ENCODE measurements at places on chromosomes 4 and X. TPM values are rescaled to one million over a fixed set of nuclear protein-coding genes. Genes with fewer than 3 reads are reported as not detected.

The TBC1D8B gene
- total RNA-seq, result 2.5 TPM

The ITM2A gene
- total RNA-seq, result 76.8 TPM

GRCh38 chr4:48212165-48212564 is 57.5 kb downstream of the TEC start:
- DNase-seq, result no peak

- DNase-seq, result no peak
Measured at GRCh38 chrX:46036508-46036907, 508.7 kb downstream of the ZNF674 start.

Measured in Right ventricle myocardium inferior (tissue), 1 donor.